AG08396 (cell line): ENCODE measurements at places on chromosomes 2 and 18.

- no peak for DNase-seq
Measured at GRCh38 chr18:24010673-24011072, 3.9 kb upstream of the TTC39C start.

DNA sequence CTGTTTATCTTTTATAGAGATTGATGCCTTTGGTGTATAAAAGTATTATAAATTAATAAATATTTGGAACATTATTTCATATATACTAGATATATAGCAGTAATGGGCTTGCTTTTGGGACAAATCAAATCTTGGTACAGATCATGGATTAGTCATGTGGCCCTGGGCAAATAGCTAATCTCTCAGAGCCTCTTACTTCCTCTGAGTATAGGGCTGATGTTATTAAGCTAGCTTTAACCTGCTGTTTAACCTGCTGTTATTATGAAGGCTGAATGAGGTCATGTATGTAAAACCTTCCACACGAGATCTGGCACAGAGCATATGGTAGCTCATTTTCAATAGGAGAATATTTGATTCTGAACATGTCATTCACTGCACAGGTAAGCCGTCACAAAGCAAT, 5.7 kb downstream of the ITGB6 start:
- DNase-seq = no peak

DNA sequence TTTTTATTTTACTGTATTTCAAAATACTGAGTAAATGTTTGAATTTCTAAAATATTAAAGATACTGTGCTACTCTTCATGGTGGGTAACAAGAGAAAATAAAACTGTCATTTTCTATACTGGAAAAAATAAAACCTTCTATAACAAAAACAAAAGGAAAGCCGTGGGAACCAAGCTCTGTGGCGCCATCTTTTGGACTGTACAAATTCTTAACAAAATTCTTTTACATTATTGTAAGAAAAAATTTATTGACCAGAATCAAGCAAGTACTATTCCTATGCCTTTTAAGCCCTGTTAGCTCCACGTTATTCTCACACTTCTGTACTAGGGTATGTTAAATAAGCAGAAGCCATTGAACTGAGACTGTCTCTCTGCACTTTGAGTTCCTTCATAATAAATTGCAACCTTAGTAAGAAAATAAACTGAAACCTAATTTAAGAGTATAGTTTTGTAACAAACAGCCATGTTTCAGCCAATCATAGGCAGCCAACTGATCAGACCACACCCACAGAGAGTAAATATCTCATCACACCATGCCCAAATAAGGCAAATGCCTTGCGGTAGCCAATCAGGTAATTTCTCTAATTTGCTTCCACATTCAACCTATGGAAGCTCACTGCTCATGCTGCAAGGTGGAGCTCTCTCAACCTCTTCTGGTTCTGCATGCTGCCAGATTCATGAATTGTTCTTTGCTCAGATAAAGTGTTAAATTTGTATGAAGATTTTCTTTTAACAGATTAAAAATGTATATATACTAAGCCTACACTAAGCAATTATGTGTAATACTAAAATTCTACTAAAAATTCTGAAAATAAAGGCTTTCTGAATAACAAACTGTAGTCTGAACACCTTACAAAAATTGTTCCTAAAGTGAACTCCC, 42.2 kb downstream of the HIBCH start:
- DNase-seq = peak; percentile 19

- DNase-seq = no peak
Measured at GRCh38 chr2:157871415-157871814, 4.7 kb downstream of the ACVR1 start.

- DNase-seq = no peak
Measured at GRCh38 chr2:55459714-55460274, 40.1 kb upstream of the CCDC88A start.

- peak; percentile 93 for DNase-seq
Measured at GRCh38 chr2:241609859-241610793, 26.8 kb downstream of the THAP4 start.
